ENCODE measurements at places on chromosomes 12 and 14.

- no peak overlapping the region for H3K27ac ChIP-seq
- H3K27me3 ChIP-seq = no peaks in the 10 kb centered on the region
- no peak for DNase-seq
Observed at GRCh38 chr14:54703724-54704123, 136.8 kb downstream of the SAMD4A start.

DNA sequence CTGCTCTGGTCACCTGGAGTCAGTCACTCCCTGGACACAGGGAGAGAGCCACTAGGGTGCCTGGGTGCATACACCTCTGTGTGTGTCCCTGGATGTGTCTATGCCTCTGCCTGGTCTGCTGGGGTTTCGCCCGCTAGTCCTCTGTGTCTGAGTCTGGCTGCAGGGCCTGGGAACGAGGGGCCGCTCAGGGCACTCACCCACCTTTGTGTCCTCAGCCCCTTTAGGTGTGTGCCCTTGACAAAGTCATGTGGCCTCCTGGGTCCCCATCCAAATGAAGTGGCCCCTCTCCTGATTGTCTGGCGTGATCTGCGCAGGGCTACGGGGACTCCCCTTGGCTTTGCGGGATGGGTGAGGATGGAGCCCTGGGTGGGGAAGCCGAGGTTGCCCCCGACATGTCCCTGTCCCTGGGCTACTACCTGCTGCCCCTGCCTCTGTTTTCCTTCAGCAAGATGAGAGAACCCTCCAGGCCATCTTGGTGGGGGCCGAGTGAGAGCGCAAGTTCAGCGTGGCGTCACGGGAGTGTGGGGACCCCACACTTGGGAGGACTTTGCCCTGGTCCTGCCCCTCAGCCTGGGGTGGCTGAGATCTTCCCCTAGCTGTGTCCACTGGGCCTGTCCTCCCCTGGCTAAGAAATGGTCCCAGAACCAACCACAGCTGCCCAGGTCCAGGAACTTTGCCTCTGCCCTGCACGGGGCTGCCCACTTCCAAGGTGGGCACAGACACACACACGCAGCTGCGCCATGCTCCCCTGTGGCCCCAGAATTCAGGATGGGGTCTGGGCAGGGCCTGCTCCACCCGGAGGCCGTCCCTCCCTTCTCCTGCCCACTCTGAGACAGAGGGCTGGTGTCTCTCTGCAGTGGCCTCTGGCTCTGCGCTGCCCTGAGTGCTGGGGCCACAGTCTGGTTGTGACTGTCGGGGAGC lies 2.7 kb upstream of the AHNAK2 start:
- peaks cover 28% of the 10 kb centered on the region for H3K27me3 ChIP-seq
- DNase-seq = no peak
- no peak overlapping the region for H3K4me3 ChIP-seq
- H3K4me1 ChIP-seq = peaks cover 22% of the 10 kb centered on the region
- H3K27ac ChIP-seq = no peak overlapping the region
- no peaks in the 10 kb centered on the region for H3K36me3 ChIP-seq

GRCh38 chr12:93879476-93880421 lies 202.6 kb downstream of the CRADD start:
- no peak overlapping the region for H3K4me3 ChIP-seq
- peaks cover 7% of the 10 kb centered on the region for H3K4me1 ChIP-seq
- H3K27me3 ChIP-seq = no peaks in the 10 kb centered on the region
- peak overlapping the region; percentile 28 for H3K27ac ChIP-seq

DNA sequence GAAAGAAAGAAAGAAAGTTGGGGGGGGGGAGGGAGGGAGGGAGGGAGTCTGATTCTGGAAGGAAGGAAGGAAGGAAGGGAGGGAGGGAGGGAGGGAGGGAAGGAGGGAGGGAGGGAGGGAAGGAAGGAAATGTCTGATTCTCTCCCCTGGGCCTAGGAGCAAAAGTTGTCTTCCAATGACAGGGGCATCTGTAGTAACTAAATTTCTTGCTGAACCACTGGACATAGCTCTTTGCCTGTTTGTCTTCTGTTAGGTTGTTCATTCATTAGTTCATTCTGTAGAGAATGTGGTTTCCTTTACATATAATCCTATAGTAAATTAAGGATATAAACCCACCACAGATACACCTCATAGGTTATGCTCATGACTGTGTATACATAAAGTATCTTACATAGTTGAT lies 59.9 kb downstream of the GPR68 start:
- DNase-seq = no peak
- no peaks in the 10 kb centered on the region for H3K27me3 ChIP-seq
- H3K27ac ChIP-seq = no peak overlapping the region
- H3K4me3 ChIP-seq = no peak overlapping the region
- H3K4me1 ChIP-seq = no peaks in the 10 kb centered on the region
- H3K36me3 ChIP-seq = peaks cover 33% of the 10 kb centered on the region

GRCh38 chr14:101854366-101854765 lies 92.9 kb downstream of the PPP2R5C start:
- peaks cover 9% of the 10 kb centered on the region for H3K36me3 ChIP-seq
- H3K4me3 ChIP-seq = no peak overlapping the region
- no peak for DNase-seq
- peaks cover 74% of the 10 kb centered on the region for H3K4me1 ChIP-seq
- peak overlapping the region; percentile 84 for H3K27ac ChIP-seq

DNA sequence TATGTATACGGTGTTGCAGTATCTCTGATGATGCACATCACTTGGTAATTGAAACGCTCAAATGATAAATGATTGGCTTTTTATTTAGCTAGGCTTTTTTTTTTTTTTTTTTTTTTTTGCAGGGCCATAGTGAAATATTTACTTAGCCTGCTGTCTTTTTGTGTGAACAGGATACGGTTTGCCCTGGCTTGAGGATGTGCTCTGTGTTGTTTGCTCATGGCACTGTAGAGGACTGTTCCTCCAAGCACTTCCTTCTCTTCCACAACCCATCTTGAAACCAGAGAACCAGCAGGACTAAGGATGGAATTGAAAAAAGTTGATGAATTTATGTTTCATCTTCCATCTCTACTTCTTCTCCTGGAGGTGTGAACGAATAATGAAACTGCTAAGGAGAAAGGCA lies 15.5 kb upstream of the SSPN start:
- no peak overlapping the region for H3K27ac ChIP-seq
- no peaks in the 10 kb centered on the region for H3K36me3 ChIP-seq
- peaks cover 14% of the 10 kb centered on the region for H3K27me3 ChIP-seq
- no peak for DNase-seq
